ENCODE measurements at places on chromosomes 13 and 19.
A peak's percentile ranks its signal among the peaks of the same experiment; 100 is the strongest.

GRCh38 chr19:56538761-56539263 lies at the start of gene ZFP28:
Gene ZFP28, plus strand, starts transcription at chr19:56538948. Its CDS starts 71 bp downstream, at chr19:56539019.
- DNase-seq, result no peak

DNA sequence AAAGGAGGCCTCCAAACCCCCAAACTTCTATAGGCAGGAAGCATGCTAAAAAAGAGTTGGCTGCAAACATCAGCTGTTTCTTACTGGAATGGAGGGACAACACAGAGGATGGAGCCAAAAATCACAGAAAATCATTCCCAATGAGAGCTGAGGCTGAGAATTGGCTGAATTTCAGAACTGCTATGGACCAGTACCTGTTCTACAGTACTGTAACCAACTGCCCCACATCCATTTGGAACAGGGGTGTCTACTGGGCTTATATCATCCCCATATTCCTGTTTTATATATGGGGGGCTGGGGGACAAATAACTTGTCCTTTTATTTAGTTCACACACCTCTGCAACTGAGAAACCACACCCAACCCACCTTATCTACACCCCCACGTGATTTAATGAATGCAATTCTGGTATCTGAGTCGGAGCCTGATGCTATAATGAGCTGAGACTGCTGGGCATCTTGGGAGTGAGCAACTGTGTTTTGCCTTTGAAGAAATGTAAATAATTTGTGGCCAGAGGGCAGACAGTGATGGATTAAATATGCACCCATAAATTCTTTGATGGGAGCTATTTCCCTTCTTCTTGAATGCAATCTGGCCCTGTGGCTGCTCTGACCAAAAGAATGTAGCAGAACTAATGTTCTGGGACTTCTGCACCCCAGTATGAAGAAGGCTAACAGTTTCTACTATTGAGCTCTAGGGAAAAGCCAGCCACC lies 82.6 kb downstream of the TBC1D4 start:
- no peak for DNase-seq

DNA sequence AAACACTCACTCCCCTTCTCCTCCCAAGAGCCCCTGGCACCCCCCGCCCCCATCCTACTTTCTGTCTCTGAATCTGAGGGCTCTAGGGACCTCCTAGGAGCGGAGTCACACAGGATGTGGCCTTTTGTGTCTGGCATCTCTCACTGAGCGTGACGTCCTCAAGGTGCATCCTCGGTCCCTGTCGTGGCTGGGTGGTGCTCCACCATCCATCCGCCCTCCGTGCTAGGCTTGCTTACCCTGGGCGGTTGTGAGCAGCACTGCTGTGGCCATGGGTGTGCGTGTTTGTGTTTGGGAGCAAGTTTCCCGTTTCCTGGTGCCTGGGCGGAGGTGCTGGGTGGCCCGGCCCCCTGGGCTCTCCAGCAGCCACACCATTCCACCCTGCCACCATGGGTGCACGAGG lies 12.2 kb downstream of the PLEKHJ1 start:
- no peak for DNase-seq

DNA sequence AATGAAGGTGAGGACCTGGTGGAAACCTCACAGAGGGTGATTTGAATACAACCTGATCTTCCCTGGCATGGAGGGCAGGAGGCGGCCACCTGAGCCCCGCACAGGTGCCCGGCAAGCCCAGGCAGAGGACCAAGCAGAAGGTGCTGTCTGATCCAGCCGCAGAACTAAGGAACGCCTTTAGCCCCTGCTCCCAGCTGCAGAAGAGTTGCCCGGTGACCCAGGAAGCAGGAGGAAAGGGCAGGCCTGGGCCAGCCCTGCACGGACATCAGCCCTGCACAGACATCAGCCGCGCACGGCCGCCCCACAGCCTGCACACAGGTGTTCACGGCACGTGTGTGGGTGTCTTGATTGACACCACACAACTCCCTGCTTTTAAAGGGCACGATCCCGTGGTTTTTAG lies 43.1 kb downstream of the RASA3 start:
- DNase-seq, result no peak

GRCh38 chr19:48659768-48660167 lies 13.0 kb downstream of the NTN5 start:
- no peak for DNase-seq

- no peak for DNase-seq
These were observed 328.2 kb downstream of the GPC5 start for GRCh38 chr13:91726671-91727070.

GRCh38 chr19:43290568-43291359 lies 21.4 kb upstream of the PSG9 start:
- DNase-seq, result no peak

DNA sequence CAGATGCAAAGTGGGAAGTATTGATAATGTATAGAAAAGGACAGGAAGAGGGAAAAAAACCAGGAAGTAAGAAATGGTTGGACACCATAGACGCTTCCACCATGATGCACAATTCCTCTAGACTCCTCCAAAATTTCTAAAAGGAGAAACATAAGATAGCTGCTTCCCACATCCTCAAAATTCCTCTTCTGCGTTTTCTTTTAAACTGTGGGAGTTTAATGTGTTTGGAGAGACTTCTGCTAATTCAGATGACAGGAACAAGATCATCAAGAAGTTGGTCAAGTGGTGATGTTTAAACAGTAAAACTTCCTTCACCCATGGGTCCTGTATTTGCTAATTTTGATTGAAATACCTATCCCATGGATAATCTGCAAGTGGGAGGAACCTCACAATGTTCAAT lies 130.2 kb downstream of the IRS2 start:
- no peak for DNase-seq

- no peak for DNase-seq
These were observed 147.5 kb downstream of the DIAPH3 start for GRCh38 chr13:60016229-60016628.

DNA sequence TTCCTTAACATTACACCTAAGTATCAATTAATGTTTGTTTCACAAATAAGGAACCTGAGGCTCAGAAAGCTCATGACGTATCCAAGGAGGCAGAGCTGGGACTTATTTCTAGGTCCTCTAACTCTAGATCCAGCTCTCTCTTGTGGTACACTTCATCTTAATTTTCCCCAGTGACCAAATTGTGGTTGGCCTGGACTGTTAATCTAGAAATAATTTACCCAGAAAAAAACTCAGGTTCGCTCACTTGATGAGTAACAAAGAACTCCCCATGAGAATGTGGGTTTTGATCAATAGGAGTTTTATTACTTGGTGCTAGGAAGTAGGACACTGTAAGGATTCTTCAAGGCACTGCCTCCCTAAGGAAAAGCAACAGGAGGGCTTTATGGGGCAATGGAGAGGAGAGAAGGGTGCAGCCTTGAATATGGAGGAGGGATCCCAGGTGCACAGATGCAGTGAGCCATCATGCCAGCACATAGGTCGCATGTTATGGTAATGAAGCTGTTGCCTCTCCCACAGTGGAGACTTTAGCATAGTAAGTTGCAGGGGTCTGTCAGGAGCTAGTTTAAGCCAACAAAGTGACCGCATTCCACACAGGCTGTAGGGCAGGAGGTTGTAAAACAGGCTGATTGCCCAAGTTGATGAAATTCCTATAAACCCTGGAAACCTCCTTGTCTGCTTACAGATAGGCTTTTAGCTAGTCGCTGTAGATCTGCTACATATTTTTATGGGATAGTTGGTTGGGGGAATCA lies 14.7 kb downstream of the RAP2A start:
- no peak for DNase-seq

- peak; percentile 27 for DNase-seq
These were observed 463 bp upstream of the TSC22D1 start for GRCh38 chr13:44576351-44577235.

GRCh38 chr13:78603240-78603957 lies at the start of gene POU4F1:
Gene POU4F1, minus strand, starts transcription at chr13:78603552. Its CDS starts 226 bp downstream, at chr13:78603326.
- peak; percentile 50 for DNase-seq

- DNase-seq, result no peak
These were observed 208.9 kb upstream of the TMTC4 start for GRCh38 chr13:100883453-100883852.

- no peak for DNase-seq
These were observed 35.9 kb upstream of the MAB21L1 start for GRCh38 chr13:35512271-35512920.

DNA sequence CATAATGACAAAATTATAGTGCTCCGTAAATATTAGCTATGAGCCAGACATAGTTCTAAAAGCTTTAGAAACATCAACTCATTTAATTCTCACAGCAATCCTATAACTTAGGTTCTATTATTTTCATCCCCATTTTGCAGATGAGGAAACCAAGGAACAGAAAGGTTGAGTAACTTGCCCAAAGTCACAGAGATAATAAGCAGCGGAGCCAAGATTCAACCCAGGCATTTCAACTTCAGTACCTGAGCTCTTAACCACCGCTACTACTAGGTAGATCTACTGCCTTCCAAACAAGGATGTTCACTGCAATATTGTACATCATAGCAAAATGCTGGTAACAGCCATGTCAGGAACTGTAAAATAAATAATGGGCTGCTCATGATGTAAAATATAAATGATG lies 39.9 kb downstream of the ELF1 start:
- DNase-seq, result no peak

DNA sequence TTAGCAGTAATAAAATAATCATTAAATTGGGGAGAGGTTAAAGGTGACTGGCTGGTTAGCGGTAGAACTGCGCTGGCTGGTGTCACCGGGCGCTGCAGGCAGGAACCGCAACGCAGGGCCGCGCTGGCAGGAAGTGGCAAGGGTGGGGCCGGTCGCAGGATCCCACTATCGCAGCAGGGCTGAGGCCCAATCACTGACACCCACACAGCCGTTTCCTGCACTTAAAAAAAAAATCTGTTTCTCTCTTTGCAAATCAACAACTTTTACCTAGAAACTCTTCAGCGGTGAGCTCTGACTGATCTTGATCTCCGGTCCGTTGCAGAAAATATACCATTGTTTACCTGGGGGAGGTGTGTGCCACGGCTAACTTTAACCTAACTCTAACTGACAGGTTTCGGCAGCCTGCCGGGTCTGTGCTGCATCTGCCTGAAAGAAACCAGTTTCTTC lies 46.9 kb downstream of the KLF2 start:
- DNase-seq, result peak; percentile 80

DNA sequence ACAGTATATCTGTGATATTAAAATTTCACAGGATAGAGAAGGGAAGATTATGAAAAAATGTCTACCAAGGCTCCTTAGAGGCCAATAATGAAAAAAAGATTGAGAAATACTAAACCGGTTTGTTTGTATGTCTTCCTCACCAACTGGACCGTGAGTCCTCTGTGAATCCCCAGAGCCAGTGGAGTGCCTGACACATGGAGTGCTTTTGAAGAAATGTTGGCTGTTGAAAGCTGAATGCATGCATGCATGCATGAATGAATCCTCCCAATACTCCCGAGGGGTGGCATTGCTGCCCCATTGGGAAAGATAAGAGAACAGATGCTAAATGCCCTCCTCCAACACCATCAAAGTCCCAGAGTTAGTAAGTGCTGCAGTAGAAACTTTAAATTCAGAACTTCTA lies 152.7 kb upstream of the SERP2 start:
- no peak for DNase-seq

- no peak for DNase-seq
These were observed 10.3 kb upstream of the HSPH1 start for GRCh38 chr13:31172001-31172400.

GRCh38 chr19:53898166-53898565 lies 10.9 kb upstream of the CACNG7 start:
- DNase-seq, result no peak

GRCh38 chr13:47747901-47748300 lies 253.2 kb downstream of the SUCLA2 start:
- DNase-seq, result no peak

- no peak for DNase-seq
These were observed 25.7 kb downstream of the CNMD start for GRCh38 chr13:52713894-52714293.

GRCh38 chr19:1163283-1163933 lies 10.7 kb downstream of the SBNO2 start:
- no peak for DNase-seq

DNA sequence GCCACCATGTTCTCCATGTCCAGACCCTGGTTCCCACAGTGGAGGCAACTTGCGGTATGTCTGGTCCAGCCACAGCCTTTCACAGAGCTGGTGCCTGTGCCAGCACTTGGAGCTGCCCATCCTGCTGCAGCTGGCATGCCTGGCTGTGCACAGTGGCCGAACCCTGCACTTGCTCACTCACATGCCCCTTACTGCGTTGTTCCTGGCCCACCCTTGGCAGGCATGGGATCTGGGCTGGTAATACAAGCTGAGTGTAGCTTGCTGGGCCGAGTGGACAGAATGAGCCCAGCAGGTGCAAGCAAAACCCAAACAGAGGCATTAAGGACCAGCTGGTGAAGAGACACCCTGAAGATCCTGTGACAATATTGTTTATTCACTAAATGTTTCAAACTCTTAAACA lies 583.9 kb upstream of the SLITRK6 start:
- DNase-seq, result no peak

GRCh38 chr13:85095418-85096272 lies 703.6 kb downstream of the SLITRK6 start:
- no peak for DNase-seq

- no peak for DNase-seq
These were observed 161.8 kb downstream of the DIAPH3 start for GRCh38 chr13:60001889-60002288.

DNA sequence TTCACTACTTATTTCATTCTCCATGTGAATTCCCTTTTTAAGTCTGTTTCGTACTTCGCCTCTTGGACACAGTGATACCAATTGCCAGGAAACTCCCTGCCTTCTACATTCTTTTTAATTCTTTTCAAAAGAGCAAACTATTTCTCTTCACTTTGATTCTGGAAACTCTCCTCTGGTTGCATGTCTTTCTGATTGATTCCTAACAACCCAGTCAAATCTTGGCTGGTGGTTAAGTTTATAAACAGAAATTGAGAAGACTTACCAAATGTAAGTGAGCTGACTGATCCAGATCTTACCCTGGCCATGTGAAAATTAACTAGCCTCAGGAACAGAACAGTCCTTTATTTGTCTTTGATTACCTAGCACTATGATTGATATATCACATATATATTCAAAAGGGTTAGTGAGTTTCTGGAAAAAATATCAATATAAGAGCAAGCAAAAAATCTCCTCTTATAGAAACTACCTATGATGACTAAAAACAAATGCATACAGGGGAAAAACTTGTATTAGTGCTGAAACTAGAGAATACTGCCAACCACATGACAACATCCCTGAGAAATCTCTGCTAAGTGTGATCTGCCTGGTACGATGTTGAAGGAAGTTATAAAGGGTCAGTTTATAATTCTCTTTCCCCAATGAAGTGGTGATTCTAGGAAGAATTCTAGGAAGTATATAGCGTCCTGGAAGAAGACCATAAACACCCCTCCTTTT lies 152.6 kb upstream of the HTR2A start:
- no peak for DNase-seq

GRCh38 chr19:9565900-9566705 lies 18.2 kb downstream of the ZNF121 start:
- no peak for DNase-seq

- no peak for DNase-seq
These were observed 10.8 kb downstream of the F2RL3 start for GRCh38 chr19:16899566-16900075.

- no peak for DNase-seq
These were observed 6.6 kb downstream of the ACER1 start for GRCh38 chr19:6326815-6327214.

All from activated T-cell treated with anti-CD3 and anti-CD28 coated beads, Interleukin-2, amount 50 U/mL, for 4 hours (primary cell).